Astrocyte (in vitro differentiated cells and primary cell): ENCODE measurements at places on chromosomes 7 and 10. TPM values are rescaled to one million over a fixed set of nuclear protein-coding genes. Genes with fewer than 3 reads are reported as not detected.

Gene SHOC2
- total RNA-seq: 80.7 and 82.0 TPM in 2 replicates

Gene CALU
- total RNA-seq: 670 and 732 TPM in 2 replicates

Gene HOXA4
- not detected in 2 replicates for total RNA-seq

Gene AFAP1L2
- total RNA-seq: 26.6 and 28.1 TPM in 2 replicates

Gene GRM3
- total RNA-seq: not detected in 2 replicates

Gene MMRN2
- total RNA-seq: 0.27 and 0.46 TPM in 2 replicates

Gene GOT1
- total RNA-seq: 46.8 and 47.4 TPM in 2 replicates
